Activated naive CD8-positive, alpha-beta T cell treated with anti-CD3 and anti-CD28 coated beads, Interleukin-2, amount 50 U/mL, for 16 hours (primary cell): ENCODE measurements at places on chromosomes 7 and 10.

DNA sequence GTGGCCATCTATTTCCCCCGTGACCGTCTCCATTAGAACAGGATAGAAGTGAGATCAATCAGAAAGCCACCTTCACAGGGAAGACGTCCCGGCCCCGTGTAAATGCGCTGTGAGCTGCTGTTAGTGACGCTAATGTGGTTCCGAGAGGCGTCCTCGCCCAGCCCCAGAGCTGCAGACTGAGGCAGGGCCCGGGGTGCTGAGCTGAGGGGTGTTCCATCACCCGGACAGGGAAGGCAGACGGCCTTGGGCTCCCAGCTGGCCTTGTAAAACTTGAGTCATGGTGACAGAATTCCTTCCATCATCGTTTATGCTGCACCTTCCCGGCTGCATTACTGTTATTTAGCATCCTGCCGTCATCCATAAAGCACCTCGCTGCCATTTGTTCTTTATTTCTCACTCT lies 195.3 kb upstream of the CTBP2 start:
- no peak for DNase-seq

GRCh38 chr10:100148353-100149211 lies 37.2 kb downstream of the ERLIN1 start:
- DNase-seq = peak; percentile 6

DNA sequence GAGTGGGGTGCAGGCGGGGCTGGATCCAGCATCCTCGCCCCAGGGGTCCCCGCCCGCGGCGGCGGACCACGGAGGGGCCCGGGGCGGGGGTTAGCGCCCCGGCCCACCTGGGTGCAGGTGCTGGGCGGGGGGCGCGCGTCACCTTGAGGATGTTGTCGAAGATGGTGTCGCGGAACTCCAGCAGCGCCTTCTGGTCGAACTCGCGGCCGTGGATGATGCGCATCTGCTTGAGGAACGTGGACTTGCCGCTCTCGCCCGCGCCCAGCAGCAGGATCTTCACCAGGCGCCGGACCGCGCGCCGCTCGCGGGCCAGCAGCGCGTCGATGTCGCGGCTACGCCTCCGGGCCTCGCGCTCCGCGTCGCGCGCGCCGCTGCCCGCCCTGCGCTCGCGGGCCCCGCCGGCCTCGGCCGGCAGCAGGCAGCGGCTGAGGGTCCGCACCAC lies 376 bp downstream of the GNA12 start:
- DNase-seq = no peak

DNA sequence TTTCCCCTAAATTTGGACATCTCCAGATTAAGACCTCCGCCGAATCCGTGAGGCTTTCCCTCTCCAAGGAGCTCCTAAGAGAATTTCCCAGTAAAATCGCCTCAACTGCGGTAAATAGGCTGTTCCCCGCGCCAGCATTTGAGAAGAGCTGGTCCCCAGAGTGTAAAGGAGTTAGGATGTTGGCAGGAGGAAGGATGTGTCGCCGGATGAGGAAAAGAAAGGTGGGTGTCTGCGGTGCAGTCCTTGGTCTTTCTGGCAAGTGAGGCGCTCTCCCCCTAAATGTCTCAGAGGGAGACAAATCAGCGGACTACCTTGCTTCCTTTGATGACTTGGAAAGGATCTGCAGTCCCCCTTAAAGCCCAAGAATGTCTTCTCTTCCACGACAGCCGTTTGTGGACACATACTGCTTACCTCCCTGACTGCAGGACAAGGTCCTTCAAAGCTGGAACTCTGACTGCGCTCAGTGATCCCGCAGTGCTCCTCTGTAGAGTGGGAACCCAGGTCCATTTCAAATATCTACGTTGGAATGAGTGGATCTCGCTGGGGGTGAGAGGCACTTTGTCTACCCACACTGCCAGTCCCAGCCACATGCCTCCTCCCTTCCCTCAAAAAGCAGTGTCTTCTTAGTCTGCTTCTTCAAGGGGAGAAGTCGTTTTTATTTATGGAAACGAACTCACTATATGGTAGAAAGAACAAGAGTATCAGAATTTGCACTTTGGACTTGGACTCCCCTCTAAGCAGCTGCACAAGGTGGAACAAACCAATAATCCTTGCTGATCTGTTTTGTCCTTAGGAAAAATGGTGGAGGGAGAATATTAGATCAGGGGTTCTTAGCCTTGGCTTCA lies 1.1 kb upstream of the DLG5 start:
- no peak for DNase-seq

DNA sequence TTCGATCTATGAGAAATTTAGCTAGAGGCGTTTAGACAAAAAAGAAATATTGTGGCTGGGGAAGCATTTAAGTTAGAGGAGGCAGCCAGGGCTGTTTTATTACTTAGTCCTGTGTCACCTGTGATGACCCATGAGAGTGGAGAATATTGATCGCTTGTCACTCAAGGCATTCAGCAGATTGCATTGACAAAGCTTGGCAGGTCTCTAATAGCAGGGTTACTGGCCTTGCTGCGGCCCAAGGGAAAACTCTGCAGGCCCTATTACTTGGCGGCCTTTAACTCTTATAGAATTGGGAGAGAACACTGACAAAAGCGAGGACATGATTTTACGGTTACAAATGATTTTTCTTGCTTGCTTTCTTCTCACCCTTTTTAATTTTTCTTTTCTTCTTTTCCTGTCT lies 473.5 kb downstream of the AUTS2 start:
- DNase-seq = no peak

DNA sequence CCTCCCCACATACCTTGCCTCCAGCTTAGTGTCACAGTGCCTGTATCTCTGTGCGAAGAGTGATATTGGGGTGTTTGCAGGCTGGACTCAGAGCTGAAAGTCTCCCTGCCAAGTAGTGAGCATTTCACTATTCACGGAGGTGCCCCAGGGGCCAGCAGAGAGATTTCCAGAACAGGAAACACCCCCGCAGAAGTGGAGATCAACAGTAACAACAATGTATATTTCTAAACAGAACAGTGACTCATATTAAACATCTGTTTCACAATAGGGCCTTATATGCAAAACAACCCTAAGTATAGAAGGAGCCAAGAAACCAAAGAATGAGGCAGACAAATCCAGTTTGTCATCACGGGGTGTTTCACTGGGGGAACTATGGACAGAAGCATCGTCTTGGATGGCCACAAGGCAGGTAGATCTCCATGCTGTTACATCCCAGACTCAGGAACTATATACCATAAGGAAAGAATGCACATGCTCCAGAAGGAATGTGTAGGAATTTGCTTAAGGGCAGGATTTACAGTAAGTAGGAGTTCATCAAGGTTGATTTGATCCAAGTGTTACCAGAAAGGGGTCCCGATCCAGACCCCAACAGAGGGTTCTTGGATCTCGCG lies 29.3 kb upstream of the CCL24 start:
- DNase-seq = no peak

GRCh38 chr7:124879103-124879502 lies 50.5 kb downstream of the POT1 start:
- no peak for DNase-seq

DNA sequence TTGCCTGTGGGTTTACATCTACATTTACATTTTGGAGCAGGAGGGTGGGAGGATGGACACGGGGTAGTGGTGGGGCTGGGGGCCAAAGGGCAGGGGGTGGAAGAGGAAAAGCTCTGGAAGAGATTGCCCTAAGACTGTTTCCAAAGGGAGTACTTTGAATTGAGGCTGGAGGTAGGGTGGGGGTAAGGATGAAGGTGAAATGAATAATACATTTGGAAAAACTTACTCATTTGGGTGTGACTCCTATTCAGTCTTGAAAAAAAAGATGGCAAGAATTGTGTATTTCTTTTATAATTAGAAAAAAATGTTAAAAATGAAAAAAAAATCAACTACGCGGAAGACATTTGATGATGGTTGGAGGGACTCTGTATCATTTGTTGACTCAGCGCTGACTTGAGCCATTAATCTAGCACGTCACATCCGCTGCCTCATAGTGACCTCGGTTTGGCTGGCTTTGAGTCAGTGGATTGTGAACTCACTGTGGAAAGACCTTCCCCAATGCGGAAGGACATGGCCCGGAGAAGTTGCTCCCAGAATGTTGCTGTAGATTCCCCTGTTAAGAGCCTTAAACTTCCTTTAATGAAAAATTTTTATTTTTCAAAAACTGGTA lies 2.8 kb downstream of the FAM180A start:
- no peak for DNase-seq

DNA sequence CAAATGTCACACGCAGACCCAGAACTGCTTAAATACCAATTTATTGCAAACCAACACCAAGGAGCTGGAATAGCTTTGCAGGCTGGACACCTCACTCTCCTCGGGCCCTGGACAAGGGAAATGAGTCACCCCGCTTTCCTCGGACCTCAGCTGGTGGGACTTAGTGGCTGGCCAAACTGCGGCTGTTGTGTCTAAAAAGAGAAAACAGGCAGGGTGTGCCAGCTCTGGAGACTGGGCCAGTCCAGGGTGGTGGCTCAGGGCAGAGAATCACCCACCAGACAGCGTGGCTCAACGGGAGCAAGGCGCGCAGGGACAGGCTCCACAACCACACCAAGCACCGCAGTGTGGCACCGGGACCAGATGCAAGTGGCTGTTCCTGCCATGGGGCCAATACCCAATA lies 58.2 kb upstream of the CAMK2B start:
- no peak for DNase-seq

- no peak for DNase-seq
Measured at GRCh38 chr7:28298870-28299518, 113.3 kb upstream of the CREB5 start.

DNA sequence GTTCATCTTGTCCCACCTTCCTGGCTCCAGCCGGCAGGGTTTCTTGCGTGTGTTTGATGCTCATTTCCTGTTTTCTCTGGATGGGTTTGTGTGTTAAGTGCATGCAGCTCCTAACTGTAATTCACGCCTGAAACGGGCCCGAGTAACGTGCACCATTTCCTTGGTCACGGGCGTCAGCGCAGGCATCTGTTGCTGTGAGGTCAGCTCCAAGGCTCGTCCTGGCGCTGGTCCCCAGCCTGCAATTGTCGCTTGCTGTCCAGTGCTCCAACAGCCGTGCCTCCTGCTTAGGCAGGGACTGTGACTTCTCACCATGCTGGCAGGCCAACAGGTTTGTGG lies 201.1 kb downstream of the GLRX3 start:
- DNase-seq = no peak

GRCh38 chr7:1596181-1597043 lies 26.6 kb upstream of the PSMG3 start:
- no peak for DNase-seq

DNA sequence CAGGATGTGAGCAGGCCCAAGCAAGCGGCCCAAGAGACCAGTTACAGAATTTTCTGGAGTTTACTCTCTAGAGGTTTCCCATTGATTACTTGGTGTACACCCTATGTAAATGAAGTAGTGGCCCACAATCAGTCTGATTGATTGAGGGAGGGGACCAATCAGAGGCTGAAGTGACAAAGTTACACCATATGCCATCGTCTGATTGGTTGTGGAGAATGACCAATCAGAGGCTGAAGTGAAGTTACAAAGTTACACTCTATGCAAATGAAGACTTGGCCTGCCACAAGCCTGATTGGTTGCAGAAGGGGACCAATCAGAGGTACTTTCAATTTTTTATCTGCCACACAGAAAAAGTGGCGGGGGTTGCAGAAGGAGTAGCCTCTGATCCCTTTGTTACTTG lies 83.7 kb downstream of the KIF20B start:
- no peak for DNase-seq
